ENCODE measurements at places on chromosomes 4 and X.

GRCh38 chr4:88949605-88950004 is 107.4 kb downstream of the FAM13A start:
- DNase-seq = no peak

DNA sequence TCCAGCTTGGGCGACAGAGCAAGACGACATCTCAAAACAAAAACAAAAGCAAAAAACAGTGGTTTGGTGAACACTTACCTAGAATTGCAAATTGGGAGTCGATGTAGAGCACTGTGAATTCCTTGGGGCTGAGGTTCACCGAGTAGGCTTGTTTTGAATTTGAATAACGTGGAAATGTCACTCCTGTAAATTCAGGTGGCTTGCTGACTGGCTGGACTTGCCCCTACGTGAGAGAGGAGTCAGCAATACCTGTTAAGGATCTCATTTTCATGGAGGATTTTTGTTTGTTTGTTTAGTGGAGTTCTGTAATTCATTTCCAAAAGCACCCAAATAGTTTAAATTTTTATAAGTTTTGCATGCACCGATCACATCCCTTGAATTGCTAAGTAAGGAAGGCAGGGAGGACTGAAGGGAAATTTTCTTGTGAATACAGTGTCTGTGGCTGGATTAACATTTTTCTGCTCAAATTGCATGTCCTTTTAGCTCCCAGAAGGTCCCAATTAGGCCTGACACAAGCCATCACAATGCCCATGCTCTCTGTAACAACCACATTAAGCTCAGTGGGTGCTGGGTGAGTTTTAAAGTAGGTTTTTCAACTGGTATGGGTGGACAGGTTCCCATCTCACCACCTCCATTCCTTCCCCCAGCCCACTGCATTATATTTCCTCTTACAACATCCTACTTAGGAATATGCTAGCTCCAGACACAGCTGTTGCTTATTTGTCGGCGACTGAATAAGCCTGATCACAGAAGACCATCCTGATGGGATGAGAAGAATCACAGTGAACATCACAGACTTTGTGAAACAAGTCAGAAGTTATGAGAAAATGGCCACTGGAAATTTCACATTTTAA is 58.5 kb upstream of the TTC29 start:
- DNase-seq = no peak

DNA sequence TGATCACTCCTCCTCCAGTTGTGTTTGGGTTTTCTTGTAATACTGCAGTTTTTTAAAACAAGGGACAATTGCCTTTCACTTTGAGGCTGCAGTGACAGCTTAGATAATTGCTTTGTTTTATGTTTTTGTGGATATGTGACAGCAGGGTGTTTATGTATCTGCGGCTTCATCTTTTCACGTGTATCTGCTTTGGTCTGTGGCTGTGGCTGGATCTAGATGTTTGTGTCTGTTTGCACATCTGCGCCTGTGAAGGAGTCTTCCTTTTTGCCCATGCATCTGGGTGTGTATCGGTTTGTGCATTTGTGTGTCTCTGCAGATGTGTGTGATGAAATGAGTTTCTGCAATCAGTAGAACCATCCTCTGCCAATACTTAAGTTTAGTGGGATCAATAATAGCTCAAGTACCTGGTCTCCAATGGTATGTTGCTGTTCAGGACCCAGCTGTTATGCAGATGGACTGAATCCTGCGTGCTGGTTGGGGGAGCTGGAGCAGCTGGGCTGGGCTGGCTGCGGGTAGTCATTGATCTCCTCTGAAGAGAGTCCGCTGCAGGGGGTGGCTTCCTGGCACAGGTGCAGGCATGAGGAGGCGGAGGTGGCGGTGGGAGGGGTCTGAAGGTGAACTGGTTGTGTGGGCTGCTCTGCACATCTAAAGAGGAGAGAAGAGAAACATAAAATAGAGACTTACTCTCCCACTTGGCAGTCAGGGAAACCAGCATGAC is 390.3 kb downstream of the SH2D1A start:
- DNase-seq = no peak

- DNase-seq = peak; percentile 26
Observed at GRCh38 chr4:164501074-164501473, 252.9 kb upstream of the SMIM31 start.

- no peak for DNase-seq
Observed at GRCh38 chr4:160319868-160320260, 1217.0 kb downstream of the RAPGEF2 start.

- no peak for DNase-seq
Observed at GRCh38 chrX:150308532-150309157, 54.5 kb upstream of the MAMLD1 start.

GRCh38 chr4:134276476-134276875 is 74.9 kb upstream of the PABPC4L start:
- no peak for DNase-seq

DNA sequence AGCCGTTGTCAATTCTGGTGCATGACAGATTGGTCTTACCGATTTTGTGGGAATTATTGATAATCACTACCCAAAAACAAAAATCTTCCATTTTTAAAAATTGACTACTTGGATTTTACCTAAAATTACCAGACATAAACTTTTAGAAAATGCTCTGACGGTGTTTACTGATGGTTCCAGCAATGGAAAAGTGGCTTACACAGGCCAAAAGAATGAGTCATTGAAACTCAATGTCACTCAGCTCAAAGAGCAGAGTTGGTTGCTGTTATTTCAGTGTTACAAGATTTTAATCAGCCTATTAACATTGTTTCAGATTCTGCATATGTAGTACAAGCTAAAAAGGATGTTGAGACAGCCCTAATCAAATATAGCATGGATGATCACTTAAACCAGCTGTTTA is 23.0 kb upstream of the UGT2B17 start:
- no peak for DNase-seq
